M059J (cell line): ENCODE measurements at places on chromosomes 6 and 20. TPM values are rescaled to one million over a fixed set of nuclear protein-coding genes. Genes with fewer than 3 reads are reported as not detected.

C6orf15 gene
- not detected in 2 replicates for total RNA-seq

CBLN4 gene
- not detected in 2 replicates for total RNA-seq

POPDC3 gene
- 0.30 TPM in 1 of 2 replicates, not detected in the other for total RNA-seq

TP53TG5 gene
- total RNA-seq = not detected in 2 replicates

AGER gene
- total RNA-seq = 0.07 and 0.15 TPM in 2 replicates

ZNF217 gene
- 22.8 and 46.7 TPM in 2 replicates for total RNA-seq

SLC17A9 gene
- not detected in 2 replicates for total RNA-seq

ADGRF5 gene
- 0.07 TPM in 1 of 2 replicates, not detected in the other for total RNA-seq

ANKRD66 gene
- total RNA-seq = not detected in 2 replicates

RBM38 gene
- 14.0 and 16.1 TPM in 2 replicates for total RNA-seq

PI16 gene
- not detected in 2 replicates for total RNA-seq

ME1 gene
- 8.4 and 11.6 TPM in 2 replicates for total RNA-seq
